ELR (cell line): ENCODE measurements at places on chromosomes 12 and 14.

- no peak for DNase-seq
Measured at GRCh38 chr14:81555051-81555450, 21.4 kb upstream of the SEL1L start.

DNA sequence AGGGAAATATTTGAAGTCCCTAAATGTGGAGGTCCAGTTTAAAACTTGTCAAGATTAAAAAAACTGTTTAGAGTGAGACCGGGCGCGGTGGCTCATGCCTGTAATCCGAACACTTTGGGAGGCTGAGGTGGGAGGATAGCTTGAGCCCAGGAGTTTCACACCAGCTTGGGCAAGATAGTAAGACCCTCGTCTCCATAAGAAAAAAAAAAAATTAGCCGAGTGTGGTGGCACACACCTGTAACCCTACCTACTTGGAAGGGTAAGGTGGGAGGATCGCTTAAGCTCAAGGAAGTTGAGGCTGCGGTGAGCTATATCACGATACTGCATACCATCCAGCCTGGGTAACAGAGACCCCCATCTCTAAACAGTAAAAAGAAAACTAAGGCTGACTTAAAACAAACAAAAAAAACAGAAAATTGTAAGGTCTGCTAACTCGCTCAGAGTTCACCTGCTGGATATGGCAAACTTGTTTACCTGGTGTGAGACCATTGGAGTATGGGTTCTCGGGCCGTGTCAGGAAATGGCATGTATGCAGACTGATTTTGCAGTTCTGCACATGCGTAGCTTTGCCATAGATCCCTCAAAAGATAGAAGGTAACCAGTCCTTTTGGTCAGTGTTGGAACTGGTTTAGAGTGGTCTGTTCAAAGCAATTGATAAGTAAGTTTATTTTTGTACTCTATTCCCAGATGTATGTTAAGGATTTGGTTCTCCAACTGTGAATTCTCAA lies 2.1 kb downstream of the RNF10 start:
- no peak for DNase-seq

DNA sequence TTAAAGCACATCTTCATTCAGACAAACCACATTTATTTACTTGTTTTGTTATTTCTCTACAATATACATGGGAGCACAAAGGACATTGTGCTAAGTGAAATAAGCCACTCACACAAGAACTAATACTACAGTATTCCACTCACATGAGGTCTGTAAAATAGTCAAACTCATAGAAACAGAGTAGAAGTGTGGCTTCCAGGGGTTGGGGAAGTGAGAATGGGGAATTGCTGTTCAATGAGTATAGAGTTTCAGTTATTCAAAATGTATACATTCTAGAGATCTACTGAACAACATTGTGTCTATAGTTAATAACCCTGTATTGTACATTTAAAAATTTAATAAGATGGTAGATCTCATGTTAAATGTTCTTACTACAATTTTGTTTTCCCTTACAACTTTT lies 88.8 kb downstream of the ATXN7L3B start:
- no peak for DNase-seq

DNA sequence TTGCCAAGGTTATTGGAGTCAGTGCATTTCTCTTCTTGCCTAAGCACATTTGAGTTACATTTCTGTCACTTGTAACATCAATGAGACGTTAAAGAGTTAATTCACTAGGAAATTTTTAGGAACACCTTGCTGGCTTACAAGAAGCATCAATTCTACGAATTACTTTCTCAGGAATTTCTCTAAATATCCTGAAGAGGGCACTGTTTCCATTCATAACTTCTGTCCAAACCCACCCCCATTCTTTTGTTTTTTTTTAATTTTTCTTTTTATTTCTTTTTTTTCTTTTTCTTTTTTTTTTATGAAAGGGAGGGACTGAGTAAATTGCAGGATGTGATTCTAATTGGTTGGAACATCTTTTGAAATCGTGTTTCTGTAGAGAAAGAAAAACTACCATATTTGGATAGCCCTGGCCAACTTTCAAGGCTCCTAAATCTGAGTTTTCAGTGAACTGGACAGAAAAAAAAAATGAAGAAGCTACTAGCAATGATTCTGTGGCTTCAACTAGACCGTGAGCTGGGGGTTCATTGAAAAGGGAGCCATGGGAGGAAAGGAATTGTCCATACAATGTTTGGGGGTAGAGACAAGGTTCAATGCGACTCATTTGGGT lies 285.3 kb downstream of the DAD1 start:
- DNase-seq = peak; percentile 38

DNA sequence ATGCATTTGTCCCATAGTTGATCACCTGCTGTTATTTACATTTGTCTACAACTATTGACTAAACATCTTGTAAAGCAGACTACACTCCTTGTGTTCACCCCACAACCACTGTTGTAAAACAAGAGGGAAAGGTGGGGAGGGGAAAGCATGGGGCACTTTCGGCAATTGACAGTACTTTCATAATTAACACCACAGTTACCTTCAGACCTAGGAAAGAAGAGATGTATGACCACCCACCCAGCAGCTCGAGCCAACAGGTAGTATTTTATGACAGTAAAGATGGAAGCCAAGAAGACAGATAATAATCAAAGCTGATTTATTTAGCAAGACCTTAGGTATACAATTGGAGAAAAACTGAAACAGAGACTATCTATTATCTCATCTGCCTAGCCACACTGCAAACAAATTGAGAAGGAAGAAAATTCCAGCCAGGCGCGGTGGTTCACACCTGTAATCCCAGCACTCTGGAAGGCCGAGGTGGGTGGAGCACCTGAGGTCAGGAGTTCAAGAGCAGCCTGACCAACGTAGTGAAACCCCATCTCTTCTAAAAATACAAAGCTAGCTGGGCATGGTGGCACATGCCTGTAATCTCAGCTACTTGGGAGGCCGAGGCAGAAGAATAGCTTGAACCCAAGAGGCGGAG lies 11.2 kb downstream of the HECTD4 start:
- DNase-seq = no peak

GRCh38 chr12:58539295-58539694 lies 381.0 kb downstream of the LRIG3 start:
- no peak for DNase-seq

GRCh38 chr14:58941629-58942028 lies 246.8 kb upstream of the DAAM1 start:
- DNase-seq = no peak

DNA sequence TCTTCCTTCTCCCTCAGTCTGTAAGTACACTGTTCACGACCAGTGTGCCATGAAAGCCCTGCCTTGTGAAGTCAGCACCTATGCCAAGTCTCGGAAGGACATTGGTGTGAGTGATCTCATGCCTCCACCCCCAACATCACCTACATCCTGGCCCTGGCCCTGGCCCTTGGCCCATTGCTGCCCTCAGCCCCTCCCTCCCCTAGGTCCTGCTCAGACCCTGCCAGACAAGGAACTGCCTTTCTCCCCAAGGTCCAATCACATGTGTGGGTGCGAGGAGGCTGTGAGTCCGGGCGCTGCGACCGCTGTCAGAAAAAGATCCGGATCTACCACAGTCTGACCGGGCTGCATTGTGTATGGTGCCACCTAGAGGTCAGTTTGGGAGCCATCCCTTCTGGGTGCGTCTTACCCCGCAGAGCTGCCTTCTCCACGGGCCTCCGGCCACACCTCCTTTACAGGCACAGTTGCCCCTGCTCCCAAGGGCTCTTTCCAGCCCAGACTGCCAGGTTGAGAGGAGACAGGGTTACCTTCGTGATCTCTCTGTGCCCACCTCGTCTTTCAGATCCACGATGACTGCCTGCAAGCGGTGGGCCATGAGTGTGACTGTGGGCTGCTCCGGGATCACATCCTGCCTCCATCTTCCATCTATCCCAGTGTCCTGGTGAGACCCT lies 9.2 kb downstream of the DGKA start:
- peak; percentile 89 for DNase-seq

- DNase-seq = peak; percentile 87
Measured at GRCh38 chr14:72516936-72517700, 376.8 kb downstream of the DPF3 start.

DNA sequence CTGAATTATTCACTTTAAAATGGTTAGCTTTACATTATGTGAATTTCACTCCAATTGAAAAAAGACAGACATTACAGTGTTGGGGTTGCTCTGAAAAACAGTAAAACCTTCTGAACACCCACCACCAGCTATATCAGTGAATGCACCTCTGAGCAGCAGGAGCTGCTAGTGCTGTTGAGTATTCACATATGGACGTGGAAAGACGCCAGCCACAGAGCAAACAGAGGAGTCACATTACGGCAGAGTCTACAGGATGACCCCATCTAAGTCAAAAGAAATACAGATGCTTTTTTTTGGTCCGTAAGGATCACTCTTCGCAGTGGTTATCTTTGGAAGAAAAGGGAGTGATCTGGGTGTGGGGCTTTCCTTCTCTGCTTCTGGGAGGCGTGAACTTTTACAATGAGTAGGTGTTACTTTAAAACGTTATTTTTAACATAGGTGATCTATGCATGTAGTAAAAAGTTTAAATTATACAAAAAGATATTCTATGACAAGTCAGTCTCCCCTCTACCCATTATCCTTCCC lies 4.5 kb downstream of the HVCN1 start:
- DNase-seq = no peak

DNA sequence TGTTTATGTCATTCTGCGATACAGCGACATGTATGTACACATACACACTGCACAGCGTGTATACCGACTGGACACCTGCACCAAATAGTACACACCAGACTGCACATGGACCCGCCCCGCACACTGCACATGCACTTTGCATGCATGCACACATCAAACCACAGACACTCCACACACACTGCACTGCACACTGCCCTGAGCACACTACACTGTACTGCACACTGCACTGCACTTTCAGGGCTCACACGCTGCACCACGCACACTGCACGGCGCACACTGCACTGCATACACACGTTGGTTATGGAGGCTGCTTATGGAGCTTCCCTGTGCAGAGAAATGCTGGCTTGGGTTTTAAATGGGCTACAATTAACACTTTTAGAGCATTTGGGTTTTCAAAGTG lies 1.6 kb downstream of the PAPLN start:
- DNase-seq = no peak

DNA sequence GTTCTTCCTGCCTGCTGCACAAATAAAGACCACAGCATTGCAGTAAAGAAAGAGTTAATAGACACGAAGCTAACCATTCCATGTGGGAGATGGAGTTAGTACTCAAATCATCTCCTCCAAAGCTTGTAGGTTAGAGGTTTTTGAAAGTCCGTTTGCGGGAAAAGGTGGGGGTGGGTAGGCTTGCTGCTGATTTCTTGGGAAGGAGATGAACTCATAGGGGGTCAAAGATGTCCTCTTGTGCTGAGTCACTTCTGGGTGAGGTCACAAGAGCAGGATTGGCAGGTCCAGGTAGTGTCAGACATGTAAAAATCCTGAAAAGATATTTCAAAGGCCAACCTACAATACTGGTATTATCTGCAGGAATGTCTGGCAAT lies 66.4 kb downstream of the PTHLH start:
- no peak for DNase-seq

DNA sequence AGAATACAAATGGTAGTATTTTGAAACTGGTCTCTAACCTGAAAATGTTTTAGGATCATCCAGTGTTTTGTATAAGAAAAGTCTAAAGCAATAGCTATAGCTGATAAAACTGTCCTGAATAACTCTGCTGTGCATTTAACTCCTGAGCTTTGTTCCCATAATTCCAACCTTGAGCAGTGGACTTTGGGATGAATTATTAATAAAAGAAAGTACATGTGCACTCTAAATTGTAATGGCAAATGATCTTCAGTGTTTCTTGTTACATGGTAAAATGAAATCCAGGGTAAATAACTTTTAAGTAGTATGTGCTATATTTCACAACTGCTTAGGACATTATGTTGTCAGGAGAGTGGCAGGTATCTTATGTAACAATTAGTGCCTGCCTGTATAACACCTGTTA lies 345.6 kb downstream of the SLC16A7 start:
- no peak for DNase-seq

GRCh38 chr12:115583591-115583990 lies 693.9 kb downstream of the MED13L start:
- DNase-seq = no peak

- no peak for DNase-seq
Measured at GRCh38 chr14:97328743-97329142, 531.6 kb downstream of the VRK1 start.

- peak; percentile 56 for DNase-seq
Measured at GRCh38 chr12:13097491-13098011, 5.9 kb downstream of the GSG1 start.

DNA sequence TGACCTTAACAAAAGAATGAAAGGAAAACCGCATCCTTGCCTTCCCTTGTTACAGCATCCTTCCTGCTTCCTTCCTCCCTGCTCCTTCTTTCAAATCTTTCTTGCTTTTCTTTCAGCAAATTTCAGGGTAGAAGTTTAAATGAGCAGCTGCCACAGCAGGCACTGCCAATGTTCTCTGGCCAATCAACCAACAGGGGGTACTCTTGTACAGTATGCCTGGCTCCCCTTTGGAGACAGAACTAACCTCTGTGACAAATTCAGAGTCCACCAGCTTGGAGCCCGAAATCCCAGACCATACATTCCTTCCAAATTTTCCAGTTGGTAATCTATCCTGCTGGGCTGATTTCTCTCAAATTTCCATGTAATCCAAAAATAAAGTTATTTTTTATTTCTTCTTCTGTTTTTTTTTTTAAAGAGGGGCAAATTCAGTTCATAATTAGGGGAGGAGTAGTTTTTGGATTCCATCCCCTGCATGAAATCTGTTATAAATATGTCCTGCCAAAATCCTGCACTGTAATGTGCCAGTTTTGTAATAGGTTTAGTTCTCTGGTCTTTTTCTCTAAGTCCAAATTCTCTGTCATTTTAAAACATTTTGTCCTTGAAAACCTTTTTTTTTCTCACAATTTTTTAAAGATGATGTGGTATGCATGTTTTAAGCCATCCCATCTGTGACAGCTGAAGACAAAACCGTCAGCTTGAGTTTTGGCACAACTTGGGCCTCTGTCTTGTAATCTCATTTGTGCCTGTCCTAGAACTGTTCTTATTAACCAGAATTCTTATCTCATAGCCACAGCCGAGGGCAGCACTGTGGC lies 610.0 kb upstream of the LMO3 start:
- peak; percentile 14 for DNase-seq

- DNase-seq = no peak
Measured at GRCh38 chr12:55024575-55024974, 4.8 kb downstream of the NEUROD4 start.

GRCh38 chr12:128920468-128920867 lies 67.2 kb downstream of the GLT1D1 start:
- no peak for DNase-seq

DNA sequence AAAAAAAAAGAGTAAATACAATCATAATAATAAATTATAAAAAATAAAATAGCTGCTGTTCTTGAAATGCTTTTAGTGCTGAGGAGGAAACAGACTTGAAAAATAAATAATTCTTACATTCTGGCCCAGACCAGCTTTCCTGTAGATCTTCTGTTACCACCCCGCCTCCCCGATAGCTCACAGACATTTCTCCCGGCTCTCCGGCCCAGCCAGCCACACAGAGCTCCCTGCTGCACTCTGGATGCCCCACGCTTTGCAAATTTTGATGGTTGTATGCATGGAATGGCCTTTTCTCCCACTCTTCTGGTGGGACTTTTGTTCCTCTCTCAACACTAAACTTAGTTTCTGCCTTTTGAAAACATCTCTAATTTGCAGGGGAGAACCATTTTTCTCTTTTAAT lies 249.3 kb downstream of the ATP23 start:
- no peak for DNase-seq
